Esophagus squamous epithelium (tissue), 5 donors: ENCODE measurements at places on chromosomes 3 and 15. TPM values are rescaled to one million over a fixed set of nuclear protein-coding genes. Genes with fewer than 3 reads are reported as not detected.

Gene MESP2
- total RNA-seq, result 0.83 TPM

Gene SLC24A5
- not detected for total RNA-seq

Gene SCN11A
- under 0.01 TPM for total RNA-seq

Gene CADPS
- total RNA-seq, result 0.09 TPM

Gene ATP13A5
- total RNA-seq, result 0.61 TPM

Gene FAM3D
- 84.3 TPM for total RNA-seq

Gene CIDEC
- total RNA-seq, result not detected

Gene DPPA2
- not detected for total RNA-seq

Gene CHRD
- 10.7 TPM for total RNA-seq

Gene SLC2A2
- total RNA-seq, result not detected

Gene CACNA2D2
- not detected for total RNA-seq

Gene SMAD6
- 5.2 TPM for total RNA-seq

Gene OR5K4
- total RNA-seq, result not detected

Gene ACTRT3
- total RNA-seq, result 2.4 TPM

Gene TTC21A
- total RNA-seq, result 1.6 TPM

Gene HRG
- not detected for total RNA-seq

Gene SV2B
- total RNA-seq, result 0.95 TPM

Gene RTP1
- not detected for total RNA-seq

Gene TNK2
- total RNA-seq, result 45.6 TPM

Gene SKIC8
- 38.7 TPM for total RNA-seq

Gene LTF
- total RNA-seq, result 3.3 TPM

Gene UCN2
- total RNA-seq, result 5.3 TPM

Gene GPR62
- total RNA-seq, result 0.38 TPM

Gene WNT5A
- total RNA-seq, result 15.8 TPM

Gene KNG1
- not detected for total RNA-seq

Gene FANCD2
- total RNA-seq, result 12.4 TPM

Gene RTP4
- total RNA-seq, result 4.2 TPM

Gene DLL4
- 1.2 TPM for total RNA-seq

Gene PLSCR5
- total RNA-seq, result not detected

Gene POPDC2
- 3.8 TPM for total RNA-seq

Gene CPEB1
- total RNA-seq, result 0.13 TPM

Gene KIF7
- 0.62 TPM for total RNA-seq

Gene IGF2BP2
- 9.7 TPM for total RNA-seq

Gene ANKUB1
- not detected for total RNA-seq

Gene SCG5
- total RNA-seq, result 1.1 TPM

Gene ABHD2
- 31.2 TPM for total RNA-seq

Gene ZNF710
- total RNA-seq, result 24.3 TPM

Gene GOLGA8J
- not detected for total RNA-seq

Gene TF
- 17.9 TPM for total RNA-seq

Gene MPI
- 26.5 TPM for total RNA-seq

Gene ZNF619
- 9.4 TPM for total RNA-seq

Gene ZNF620
- total RNA-seq, result 0.56 TPM

Gene POC1A
- 10.3 TPM for total RNA-seq

Gene TM4SF1
- 290 TPM for total RNA-seq

Gene STARD9
- 14.5 TPM for total RNA-seq

Gene BCHE
- total RNA-seq, result 5.3 TPM

Gene MINAR1
- total RNA-seq, result 0.03 TPM

Gene WDR49
- total RNA-seq, result 9.5 TPM

Gene LDHAL6B
- not detected for total RNA-seq

Gene LMAN1L
- total RNA-seq, result not detected

Gene CMTM7
- total RNA-seq, result 6.7 TPM

Gene GALNT15
- 7.3 TPM for total RNA-seq
